Natural killer cell treated with Interleukin-12 subunit alpha and Interleukin-12 subunit beta and Interleukin-15 and Interleukin-18, amount 100 ng/mL, for 72 hours (primary cell): ENCODE measurements at places on chromosomes 3 and 15. TPM values are rescaled to one million over a fixed set of nuclear protein-coding genes. Genes with fewer than 3 reads are reported as not detected.

Gene SERPINI2
- total RNA-seq = not detected

DNA sequence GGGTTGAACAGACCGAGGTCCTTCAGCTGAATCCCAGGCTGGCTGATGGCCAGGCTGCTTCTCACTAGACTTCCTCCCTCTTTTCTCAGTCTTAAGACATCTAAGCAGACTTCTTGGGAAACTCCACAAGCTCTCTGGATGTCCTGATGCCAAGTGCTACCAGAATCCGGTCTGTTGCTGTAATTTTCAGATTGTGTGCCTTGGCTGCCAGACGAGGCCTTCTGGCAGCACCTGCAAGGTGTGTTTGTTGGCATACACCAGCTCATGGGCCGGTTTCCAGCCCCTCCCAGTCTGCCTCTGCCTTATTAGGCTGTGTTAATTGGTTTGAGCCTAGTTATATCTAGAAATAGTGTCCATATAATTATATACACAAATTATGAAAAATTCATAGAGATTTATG, 120.6 kb downstream of the TNIK start:
- no peak for DNase-seq

DNA sequence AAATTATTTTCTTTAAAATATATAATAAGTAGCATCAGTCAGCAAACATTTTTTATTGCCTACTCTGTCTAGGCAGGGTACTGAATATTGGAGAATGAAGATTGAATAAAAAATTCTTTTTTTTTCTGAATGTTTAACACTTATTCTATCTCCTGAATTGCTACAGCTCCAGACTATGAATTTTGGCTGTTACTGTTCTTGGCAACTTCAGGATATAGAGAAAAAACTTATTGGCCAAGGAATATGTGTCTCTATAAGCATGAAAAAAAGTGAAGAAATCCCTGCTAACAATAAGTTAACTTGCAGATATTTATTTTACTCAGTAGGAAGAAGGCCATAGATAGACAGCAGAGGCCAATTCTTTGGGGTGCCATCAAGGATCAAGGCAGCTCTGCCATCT, 309.6 kb downstream of the RBMS3 start:
- DNase-seq = no peak

Gene QTRT2
- total RNA-seq = 39.2 TPM

Gene CDV3
- total RNA-seq = 202 TPM

DNA sequence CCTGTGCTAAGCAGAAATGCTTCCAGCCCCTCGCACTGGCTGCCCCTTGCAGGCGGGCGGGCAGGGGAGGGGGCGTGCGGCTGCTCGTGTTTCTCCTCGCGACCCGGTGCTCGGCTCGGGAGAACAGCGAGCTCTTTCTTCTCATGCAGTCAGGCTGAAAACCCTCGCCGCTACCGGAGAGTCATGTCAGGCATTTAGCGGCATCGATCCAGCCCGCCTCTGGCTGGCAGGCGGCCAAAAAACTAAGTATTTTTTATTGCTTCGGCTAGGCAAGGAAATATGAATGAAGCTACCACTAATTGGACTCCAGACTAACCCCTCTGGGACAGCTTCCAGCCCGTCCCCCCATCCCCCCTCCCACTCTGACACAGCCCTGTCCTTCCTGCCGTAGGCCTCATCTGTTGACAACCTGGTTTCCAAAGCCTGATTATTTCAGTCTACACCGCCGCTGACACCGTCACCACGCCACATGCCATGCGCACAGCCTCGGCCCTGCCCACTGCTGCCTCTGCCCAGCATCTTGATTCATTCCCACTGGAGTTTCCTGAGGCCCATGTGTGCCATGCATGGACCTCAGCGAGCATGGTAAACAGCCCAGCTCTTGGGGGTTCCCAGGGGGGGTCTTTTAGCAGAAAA, 35.3 kb downstream of the TLE3 start:
- DNase-seq = no peak

GRCh38 chr3:61579685-61580084, 18.3 kb downstream of the PTPRG start:
- no peak for DNase-seq

DNA sequence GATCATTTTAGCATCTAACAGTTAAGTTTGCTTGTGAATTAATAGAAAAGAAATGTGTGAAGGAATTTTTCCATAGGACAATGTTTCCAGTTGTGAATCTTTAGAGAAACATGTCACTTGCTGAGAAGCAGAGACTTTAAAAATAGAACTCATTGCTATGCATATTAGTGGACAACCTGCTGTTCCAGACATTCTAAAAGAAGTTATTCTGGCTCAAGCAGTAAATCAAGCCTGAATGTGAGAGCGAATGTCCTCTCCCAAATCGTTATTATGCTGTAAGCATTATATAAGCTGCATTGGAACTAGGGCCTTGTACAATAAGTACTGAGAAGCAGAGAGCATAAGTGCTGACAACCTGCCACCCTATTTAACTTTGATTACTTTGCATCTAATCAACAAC, 990.9 kb downstream of the PLOD2 start:
- no peak for DNase-seq

GRCh38 chr3:89246326-89246725, 138.9 kb downstream of the EPHA3 start:
- DNase-seq = no peak

DNA sequence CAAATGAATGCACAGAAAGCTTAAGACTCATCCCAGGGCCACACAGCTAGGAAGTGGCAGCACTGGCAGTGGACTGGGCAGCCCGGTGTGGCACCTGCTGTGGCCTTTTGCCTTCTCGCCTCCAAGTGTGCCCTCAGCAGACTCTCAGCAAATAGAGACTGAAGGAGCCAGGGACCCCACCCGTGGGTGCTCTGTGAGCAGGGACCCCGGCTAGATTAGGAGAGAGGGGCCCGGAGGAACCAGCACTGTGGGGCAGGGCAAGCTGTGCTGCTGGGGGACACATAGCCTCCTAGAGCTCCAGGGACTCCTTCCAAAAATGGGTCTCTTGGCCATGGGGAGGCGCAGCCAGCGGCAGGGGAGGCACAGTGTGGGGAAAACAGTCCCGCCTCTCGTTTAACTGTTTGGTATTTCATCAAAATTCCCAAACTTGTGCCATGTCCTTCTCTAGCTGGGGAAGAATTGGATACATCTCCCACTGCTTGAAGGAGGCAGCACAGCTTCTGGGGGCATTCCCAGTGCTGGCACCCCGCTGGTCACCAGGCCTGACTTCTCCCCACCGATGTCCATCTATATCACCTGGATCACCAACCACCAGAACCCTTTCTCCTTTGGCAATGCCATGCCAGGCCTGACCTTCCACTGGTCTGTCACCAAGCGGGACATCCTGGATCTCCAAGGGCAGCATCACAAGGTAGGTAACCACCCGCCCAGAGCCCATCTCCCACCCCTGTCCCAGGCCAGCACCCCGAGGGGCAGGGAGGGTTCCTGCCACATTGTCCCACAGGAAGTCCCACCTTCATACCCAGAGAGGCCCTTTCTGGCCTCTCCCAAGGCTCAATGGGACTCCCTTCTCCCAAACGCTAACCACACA, 12.0 kb upstream of the TXNRD3 start:
- no peak for DNase-seq

GRCh38 chr15:43095708-43096347, 10.0 kb downstream of the UBR1 start:
- no peak for DNase-seq

DNA sequence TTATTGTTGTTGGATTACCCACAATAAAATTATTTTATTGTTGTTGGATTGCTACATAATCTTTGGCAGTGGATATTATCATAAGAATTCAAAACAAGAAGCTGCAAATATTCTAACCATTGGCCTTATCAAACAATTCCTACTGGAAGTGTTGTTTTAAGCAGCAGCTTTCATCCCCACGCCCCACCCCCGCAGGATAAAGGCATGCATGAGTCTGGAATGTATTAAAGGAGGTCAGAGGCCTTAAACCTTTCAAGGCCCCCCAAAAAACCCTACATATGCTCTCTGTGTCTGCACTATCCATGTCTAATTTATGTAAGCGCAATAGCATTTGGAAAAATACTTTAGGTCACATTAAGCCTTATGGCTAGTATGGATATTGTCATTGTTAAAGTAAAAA, 23.1 kb downstream of the P3H2 start:
- no peak for DNase-seq

DNA sequence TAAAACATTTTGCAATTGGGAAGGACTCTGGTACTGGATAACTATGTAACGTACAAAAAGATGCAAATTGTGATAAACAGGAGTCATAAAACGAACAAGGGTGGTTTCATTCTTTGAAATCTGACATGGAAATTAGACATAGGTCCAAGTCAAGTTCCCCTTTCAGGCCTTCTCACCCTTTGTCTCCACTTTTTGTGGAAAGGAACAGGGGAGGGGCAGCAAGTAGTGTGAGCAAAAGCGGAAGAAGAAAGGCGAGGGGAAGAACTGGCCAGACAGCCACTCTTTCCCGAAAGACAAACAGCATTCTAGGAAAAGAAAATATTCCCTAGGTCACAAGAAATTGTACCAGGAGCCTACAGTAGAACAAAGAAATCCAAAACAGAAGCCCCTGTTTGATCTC, 52.6 kb downstream of the MCF2L2 start:
- DNase-seq = no peak

DNA sequence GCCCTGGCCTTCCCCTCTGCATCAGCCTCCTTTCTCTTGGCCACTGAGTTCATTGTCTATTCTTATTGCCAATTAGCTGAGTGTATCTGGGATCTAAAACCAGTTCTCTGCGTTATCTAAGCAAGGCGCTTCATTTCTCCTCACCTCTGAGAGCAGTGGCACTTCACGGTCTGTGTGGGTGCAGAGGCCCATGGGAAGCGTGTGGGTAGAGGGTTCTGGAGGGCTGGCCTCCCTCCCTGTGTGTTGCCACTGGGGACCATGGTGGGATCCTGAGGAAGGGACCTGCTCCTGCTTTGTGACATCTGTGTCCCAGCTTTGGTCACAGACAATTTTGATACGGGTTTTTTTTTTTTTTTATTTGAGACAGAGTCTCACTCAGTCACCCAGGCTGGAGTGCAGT, 32.7 kb downstream of the EDEM1 start:
- no peak for DNase-seq

DNA sequence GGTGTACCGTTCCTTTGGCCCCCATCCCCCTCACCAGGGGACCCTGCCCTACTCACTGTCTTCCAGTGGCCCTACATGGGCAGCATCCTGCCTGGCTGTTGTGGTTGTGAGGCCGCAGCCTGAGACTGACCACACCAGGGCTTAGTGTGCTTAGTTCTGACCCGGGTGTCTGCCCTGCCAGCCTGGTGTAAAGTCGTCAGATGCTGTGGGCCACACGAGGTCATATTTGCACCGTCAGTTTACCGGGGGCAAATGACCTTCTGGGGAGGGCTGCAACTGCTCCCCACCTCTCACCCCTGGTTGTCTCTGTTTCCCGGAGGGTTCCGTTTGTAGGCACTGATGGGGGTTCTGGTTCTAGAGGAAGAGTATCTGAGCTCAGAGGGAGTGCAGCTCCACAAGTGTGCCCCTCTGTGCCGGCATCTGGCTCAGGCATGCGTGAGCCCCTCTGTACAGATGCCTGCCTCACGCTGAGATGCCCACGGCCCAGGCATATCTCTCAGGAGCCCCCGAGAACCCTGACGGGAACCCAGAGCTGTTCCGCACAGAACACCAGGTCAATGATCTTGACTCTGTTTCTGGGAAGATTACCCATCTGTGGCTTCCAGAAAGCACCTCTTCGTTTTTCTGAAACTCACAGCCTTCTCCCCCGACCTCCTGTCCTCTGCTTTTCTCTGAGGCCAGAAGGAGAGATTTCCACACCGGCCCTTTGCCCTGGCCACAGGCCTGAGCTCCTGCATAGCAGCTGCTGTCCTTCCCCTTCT, 19.2 kb downstream of the KLF13 start:
- DNase-seq = no peak
